Stimulated activated CD8-positive, alpha-beta memory T cell treated with anti-CD3 and anti-CD28 coated beads, Interleukin-4, amount 100 ng/mL, for 4 hours (primary cell): ENCODE measurements at places on chromosomes 3 and 15.

GRCh38 chr3:39260957-39261356 lies 18.9 kb downstream of the CX3CR1 start:
- DNase-seq, result no peak

- DNase-seq, result no peak
Observed at GRCh38 chr3:108208831-108209230, 13.4 kb downstream of the IFT57 start.

GRCh38 chr3:46393554-46394434 lies 13.1 kb downstream of the CCR5AS start:
- no peak for DNase-seq

DNA sequence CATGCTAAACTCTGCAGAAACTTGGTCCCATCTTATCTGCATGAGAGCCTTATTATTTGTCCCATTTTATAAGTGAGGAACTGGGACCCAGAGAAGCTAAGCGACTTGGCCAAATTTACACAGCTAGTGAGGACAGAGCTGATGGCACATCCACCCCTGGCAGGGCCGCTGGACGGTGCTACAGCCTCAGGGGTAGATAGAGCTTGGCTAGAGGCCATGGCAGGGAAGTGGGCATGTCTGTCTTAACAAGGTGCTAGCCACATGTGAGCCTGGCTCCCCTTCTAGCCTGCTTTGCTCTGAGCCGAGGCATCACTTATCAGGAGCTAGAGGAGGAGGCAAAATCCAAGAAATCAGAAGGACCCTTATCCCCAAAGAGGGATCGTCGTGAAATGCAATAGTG lies 36.7 kb upstream of the SYNM start:
- no peak for DNase-seq

GRCh38 chr15:42059661-42060476 lies 34.5 kb downstream of the PLA2G4D start:
- peak; percentile 29 for DNase-seq

GRCh38 chr15:88174571-88174970 lies 82.0 kb downstream of the NTRK3 start:
- no peak for DNase-seq

- DNase-seq, result no peak
Observed at GRCh38 chr3:155031186-155031585, 48.9 kb upstream of the MME start.

DNA sequence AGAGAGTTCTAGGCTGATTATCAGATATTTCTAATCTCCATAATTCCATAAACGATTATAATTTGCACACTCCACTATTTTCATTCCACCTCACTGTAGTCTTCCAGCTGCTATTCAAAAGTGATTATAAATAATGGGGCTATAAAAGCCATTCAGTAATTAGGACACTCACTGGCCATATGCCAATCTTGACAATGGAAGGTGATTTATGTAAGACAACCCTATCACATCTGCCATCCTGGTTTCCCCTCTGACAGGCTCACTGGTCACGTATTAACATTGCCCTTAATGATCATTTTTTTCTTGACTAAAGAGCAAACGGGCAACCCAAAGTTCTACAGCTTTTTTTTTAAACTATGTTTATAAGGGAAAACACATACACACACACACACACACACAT lies 402.4 kb downstream of the MAGI1 start:
- no peak for DNase-seq

- DNase-seq, result no peak
Observed at GRCh38 chr3:69309814-69310213, 76.1 kb downstream of the FRMD4B start.

- no peak for DNase-seq
Observed at GRCh38 chr15:101107625-101108460, 144.0 kb downstream of the CHSY1 start.

DNA sequence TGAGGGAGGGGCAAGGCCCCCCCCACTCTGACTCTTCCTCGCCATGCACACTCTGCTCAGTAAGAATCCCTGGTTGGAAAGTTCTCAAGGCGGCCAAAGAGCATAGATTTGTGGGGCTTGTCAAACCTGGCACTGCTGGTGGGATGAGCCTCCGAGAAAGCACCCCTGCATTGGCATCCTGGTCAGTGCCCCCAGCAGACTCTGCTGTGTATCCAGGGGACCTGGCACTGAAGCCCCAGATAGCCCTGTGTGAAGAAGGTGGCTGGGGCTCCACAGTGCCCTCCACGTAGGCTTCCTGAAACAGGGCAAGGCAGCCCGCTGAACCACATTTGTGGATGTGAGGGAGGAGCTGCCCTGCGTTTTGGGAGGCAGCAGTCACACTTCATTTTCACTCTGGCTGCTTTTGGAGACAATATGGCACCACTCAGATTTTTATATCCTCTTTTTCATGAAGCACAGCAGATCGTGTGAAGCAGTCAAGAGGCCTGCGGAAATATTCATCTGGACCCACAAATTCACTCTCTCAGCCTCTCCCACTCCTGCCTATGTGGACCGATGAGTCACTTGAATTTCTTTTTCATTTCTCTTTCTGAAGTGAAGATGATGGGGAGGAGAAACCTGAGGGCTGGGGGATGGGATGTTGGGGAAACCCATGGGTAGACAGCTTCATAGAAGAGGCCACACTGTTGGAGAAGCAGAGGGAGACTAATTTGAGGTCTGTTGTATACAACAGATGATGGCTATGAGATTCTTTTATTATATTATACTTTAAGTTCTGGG lies 88.7 kb upstream of the BCL6 start:
- no peak for DNase-seq

- no peak for DNase-seq
Observed at GRCh38 chr3:12914088-12914487, 72.7 kb upstream of the RPL32 start.

DNA sequence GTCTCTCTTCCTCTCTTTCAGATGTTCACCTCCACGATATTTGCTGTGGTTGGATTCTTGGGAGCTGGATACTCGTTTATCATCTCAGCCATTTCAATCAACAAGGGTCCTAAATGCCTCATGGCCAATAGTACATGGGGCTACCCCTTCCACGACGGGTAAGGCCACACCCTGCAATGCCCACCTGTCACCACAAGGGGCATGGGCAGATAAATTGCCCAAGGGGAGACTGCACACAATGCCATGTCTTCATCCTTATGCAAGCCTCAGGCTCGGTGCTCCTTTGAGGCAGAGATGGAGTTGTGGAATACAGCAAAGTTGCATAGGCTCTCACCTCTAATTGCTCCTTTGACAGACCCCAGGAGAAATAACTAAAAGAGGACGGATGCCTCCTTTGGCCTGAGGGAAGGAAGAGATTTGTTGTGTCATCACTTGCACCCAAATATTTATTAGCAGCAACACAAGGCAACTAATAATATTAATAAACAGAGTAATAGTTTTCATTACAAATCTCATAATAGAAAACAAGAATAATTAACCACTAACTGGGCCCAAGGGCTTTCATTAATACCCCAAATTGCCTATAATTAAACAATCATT lies 13.2 kb downstream of the TM4SF4 start:
- DNase-seq, result no peak

DNA sequence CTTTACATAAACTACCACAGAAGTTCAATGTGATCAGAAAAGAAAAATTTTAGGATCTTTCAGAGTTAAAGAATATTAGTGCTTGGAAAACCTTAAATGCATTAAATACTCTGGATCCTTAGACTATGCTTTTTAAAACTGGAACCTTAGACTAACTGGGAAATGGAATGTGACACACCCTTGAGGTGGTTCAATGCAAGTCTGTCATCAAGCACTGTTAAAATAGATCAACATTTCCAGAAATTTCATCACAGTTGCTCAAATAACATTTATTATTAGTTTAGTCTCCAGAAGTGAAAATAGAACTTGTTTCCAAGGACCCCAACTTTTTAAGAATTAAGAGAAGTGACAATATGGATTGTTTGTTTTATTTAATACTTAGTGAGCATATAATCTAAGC lies 71.8 kb downstream of the GAP43 start:
- DNase-seq, result no peak

DNA sequence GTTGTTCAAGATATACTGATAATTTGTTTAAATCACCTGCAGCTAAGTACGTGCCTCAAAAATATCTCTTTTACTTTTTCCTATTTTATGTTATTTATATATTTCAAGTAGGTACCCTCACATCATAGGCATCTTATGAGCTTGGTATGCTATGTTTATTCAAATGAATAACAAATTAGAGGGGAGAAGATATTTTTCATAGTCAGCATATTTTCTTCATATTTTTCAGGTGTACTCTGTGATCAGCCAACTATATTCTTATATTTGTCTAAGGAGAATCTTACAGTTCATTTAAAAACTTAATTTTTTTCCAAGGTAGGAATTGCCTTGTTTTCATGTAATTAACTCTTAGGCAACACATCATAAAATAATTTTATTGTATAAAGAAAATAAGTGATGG lies 421.1 kb upstream of the GRM7 start:
- DNase-seq, result no peak

- DNase-seq, result no peak
Observed at GRCh38 chr3:98012979-98013378, 22.1 kb downstream of the GABRR3 start.

- DNase-seq, result no peak
Observed at GRCh38 chr3:17195192-17195611, 310.4 kb downstream of the PLCL2 start.

DNA sequence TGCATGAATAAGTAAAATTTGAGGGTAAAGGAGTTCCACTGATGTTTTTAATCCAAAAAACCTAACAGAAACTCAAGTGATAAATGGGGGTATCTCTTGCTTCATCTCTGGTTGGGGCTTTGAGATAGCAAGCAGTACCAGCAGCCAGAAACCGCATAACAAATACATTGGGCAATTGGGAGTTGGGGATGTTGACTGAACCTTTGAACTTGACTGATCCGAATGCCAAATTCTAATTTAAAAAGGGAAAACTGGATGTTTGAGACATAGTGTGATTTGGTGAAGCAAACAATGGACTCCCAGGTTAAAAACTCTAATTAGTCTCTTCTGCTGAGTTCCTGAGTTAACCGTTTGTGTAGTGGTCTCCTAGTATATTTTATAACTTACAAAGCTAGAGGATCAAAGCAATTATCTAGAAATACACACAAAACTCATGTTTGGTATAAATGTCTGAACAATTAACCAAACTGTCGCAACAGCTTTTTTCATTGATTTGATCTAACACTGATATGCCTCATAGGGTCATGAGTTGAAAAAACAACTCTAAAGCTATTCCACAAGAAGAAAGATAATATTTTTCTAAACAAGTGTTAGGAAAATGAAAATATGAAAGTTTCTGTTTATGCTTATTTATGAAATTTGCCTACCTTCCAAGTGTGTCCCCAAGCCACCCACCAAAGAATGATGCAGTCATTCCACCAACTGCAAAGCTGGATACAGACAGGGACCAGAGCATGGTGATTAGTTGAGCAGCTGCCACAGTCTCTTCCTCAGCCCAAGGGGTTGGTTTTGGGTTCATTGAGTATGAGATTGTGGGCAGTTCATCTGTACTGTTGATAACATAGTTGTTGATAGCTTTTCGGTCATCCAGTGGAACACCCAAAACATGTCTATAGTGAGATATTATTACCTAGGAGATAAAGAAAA lies 12.4 kb downstream of the SLC2A2 start:
- no peak for DNase-seq

- DNase-seq, result no peak
Observed at GRCh38 chr3:181358562-181358961, 353.2 kb upstream of the SOX2 start.

GRCh38 chr3:58577269-58577821 lies at the start of gene FAM107A:
Gene FAM107A, minus strand, starts transcription at chr3:58577391. Its CDS starts 7,531 bp downstream, at chr3:58569860.
- DNase-seq, result no peak

DNA sequence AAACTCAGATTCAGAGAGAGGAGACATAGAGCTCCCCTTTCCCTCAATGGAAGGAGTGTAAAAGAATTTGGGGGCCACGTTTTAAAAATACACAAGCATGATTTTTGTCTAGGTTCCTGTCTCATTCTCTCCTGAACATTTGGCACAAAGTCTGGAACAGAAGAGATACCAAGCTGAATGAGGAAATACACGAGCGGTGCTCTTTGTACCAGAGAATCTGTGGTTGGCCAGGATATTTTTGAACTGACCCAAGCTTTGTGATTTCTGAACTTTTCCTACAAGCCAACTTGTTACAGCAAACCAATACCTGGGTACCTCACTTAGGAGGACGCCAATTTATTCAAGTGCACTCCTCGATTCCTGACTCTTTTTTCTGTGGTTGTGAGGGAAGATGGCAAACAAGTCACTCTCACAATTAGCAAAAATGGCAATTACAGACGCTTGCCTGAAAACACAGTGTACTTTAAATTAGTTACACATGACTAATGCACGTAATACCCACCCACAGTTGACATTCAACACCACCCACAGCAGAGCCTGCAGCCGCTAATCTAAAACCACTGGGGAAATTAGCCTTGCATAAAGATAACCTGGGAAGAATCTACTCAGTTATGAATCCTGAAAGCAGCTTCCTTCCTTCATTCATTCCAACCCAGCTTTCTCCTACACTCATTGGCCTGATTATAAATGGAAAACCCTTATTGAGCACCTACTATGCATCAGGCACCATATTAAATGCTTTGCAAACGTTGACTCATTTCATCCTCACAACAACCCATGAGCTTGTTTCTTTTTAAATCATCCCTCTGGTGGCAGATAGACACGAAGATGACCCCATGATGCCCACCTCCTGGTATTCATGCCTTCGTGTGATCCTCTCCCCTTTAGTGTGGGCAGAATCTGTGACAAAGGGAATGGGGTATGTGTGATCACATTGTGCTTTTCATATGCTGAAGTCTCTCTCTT lies 293.5 kb downstream of the KBTBD8 start:
- DNase-seq, result no peak

GRCh38 chr3:72976281-72976741 lies 20.3 kb upstream of the PPP4R2 start:
- no peak for DNase-seq

DNA sequence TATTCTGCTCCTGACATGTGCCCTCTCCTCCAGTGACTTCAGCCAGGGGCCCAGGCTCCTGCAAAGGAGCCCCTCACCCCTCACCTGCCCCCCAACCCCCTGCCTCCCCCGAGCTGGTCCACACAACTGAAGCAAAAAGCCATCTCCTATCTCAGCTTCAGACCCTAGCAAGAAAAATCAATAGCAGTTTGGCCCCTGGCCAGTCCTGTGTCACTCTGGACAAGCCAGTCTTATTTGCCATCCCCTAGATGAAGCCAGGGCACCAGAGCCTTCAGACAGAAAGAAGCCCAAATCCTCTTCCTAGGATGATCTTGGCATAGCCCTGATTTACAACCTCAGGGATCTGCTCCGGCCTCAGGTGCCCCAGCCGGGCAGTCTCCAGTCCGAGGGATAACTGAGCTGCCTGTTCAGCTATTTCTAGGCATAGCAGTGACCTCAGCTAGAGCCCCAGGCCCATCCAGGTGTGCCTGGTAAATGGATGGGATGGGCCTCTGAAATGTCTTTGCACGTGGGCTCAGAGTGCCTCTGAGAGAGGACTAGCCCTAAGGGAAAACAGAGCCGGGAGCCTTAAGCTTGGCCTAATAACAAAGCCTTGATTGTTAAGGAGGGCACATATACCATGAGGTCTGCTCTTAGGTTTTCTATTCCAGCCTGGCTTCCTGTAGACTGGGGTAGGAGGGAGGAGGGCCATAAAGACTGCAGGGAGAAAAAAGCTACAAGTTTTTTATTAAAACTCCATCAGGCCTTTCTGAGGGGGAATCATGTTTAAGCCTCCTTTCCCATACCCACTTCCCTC lies 242.0 kb downstream of the SHQ1 start:
- DNase-seq, result no peak

- DNase-seq, result no peak
Observed at GRCh38 chr3:167521006-167521355, 47.1 kb upstream of the SERPINI2 start.

GRCh38 chr3:70779296-70779695 lies 466.9 kb upstream of the MDFIC2 start:
- no peak for DNase-seq
